ENCODE measurements at places on chromosomes 3 and 15. TPM values are rescaled to one million over a fixed set of nuclear protein-coding genes. Genes with fewer than 3 reads are reported as not detected.

Gene OSTN
- total RNA-seq = 5.2 TPM

Gene PARP15
- not detected for total RNA-seq

Gene CHRNA5
- 0.26 TPM for total RNA-seq

Gene MYO5C
- 0.34 TPM for total RNA-seq

Gene SOX2
- not detected for total RNA-seq

Gene USP8
- 31.5 TPM for total RNA-seq

Gene DET1
- total RNA-seq = 7.7 TPM
